Smooth muscle cell of the umbilical artery (primary cell): ENCODE measurements at places on chromosomes 13 and 19. TPM values are rescaled to one million over a fixed set of nuclear protein-coding genes. Genes with fewer than 3 reads are reported as not detected.

Gene KLK4
- not detected in 2 replicates for total RNA-seq

Gene LILRA1
- not detected in 2 replicates for total RNA-seq

Gene C19orf25
- total RNA-seq, result 24.9 and 31.6 TPM in 2 replicates

Gene ZNF136
- 7.1 and 8.9 TPM in 2 replicates for total RNA-seq

Gene MAST1
- total RNA-seq, result 0.28 TPM in 1 of 2 replicates, not detected in the other

Gene SYCN
- not detected in 2 replicates for total RNA-seq

Gene ZNF565
- 5.4 and 6.2 TPM in 2 replicates for total RNA-seq

Gene ATP4A
- total RNA-seq, result not detected in 2 replicates

Gene ADM5
- 0.51 and 0.59 TPM in 2 replicates for total RNA-seq

Gene ZNF221
- 9.8 and 12.9 TPM in 2 replicates for total RNA-seq

Gene SLC25A41
- total RNA-seq, result not detected in 2 replicates

Gene MEIS3
- 46.6 and 51.7 TPM in 2 replicates for total RNA-seq

Gene CGB5
- total RNA-seq, result not detected in 2 replicates

Gene FXYD7
- total RNA-seq, result not detected in 2 replicates

Gene GPR12
- total RNA-seq, result not detected in 2 replicates

Gene GRK1
- not detected in 2 replicates for total RNA-seq

Gene ATP7B
- total RNA-seq, result 5.3 and 8.9 TPM in 2 replicates

Gene CBARP
- 4.2 and 9.7 TPM in 2 replicates for total RNA-seq

Gene FCAR
- not detected in 2 replicates for total RNA-seq

Gene OR7D2
- total RNA-seq, result under 0.01 TPM in 1 of 2 replicates, not detected in the other

Gene EVI5L
- total RNA-seq, result 19.0 and 25.4 TPM in 2 replicates

Gene CEACAM19
- 0.30 and 1.9 TPM in 2 replicates for total RNA-seq

Gene ZNF112
- total RNA-seq, result 9.2 and 10.1 TPM in 2 replicates

Gene ZSCAN1
- total RNA-seq, result not detected in 2 replicates

Gene C5AR1
- under 0.01 and 0.18 TPM in 2 replicates for total RNA-seq

Gene POU2F2
- 1.5 and 11.8 TPM in 2 replicates for total RNA-seq

Gene CEACAM7
- not detected in 2 replicates for total RNA-seq

Gene SIAH3
- not detected in 2 replicates for total RNA-seq

Gene NLRP5
- not detected in 2 replicates for total RNA-seq

Gene ADAMTS10
- total RNA-seq, result 11.9 and 21.7 TPM in 2 replicates

Gene PRTN3
- total RNA-seq, result not detected in 2 replicates

Gene OR4F17
- not detected in 2 replicates for total RNA-seq

Gene CABP5
- total RNA-seq, result not detected in 2 replicates

Gene TNFSF13B
- total RNA-seq, result 2.1 and 3.9 TPM in 2 replicates

Gene A1BG
- total RNA-seq, result 9.7 and 24.9 TPM in 2 replicates

Gene THSD8
- total RNA-seq, result not detected in 2 replicates

Gene ZNF253
- total RNA-seq, result 3.2 and 3.3 TPM in 2 replicates

Gene MEIOSIN
- not detected in 2 replicates for total RNA-seq

Gene APOC4
- total RNA-seq, result not detected in 2 replicates

Gene CATSPERD
- total RNA-seq, result not detected in 2 replicates

Gene FPR3
- under 0.01 and 0.88 TPM in 2 replicates for total RNA-seq

Gene SIPA1L3
- total RNA-seq, result 8.3 and 26.8 TPM in 2 replicates

Gene FRY
- total RNA-seq, result 22.3 and 32.3 TPM in 2 replicates

Gene BRME1
- total RNA-seq, result under 0.01 and 0.37 TPM in 2 replicates

Gene EXOC3L2
- 0.05 TPM in 1 of 2 replicates, not detected in the other for total RNA-seq

Gene COQ8B
- total RNA-seq, result 30.3 and 31.4 TPM in 2 replicates

Gene CGB8
- total RNA-seq, result not detected in 2 replicates

Gene SRRM5
- total RNA-seq, result 0.05 TPM in 1 of 2 replicates, not detected in the other

Gene PLPP2
- total RNA-seq, result 7.3 and 51.1 TPM in 2 replicates

Gene CALR3
- 0.09 TPM in 1 of 2 replicates, not detected in the other for total RNA-seq

Gene PCDH8
- total RNA-seq, result not detected in 2 replicates

Gene LILRB3
- not detected in 2 replicates for total RNA-seq

Gene OR10H1
- not detected in 2 replicates for total RNA-seq

Gene C19orf67
- not detected in 2 replicates for total RNA-seq

Gene MISP3
- 0.78 and 1.2 TPM in 2 replicates for total RNA-seq
